Calu3 (cell line): ENCODE measurements at places on chromosomes 2 and 18. TPM values are rescaled to one million over a fixed set of nuclear protein-coding genes. Genes with fewer than 3 reads are reported as not detected.

GRCh38 chr2:20645301-20645701 lies 5.6 kb downstream of the HS1BP3 start:
- H3K27ac ChIP-seq: no peak overlapping the region
- peaks cover 12% of the 10 kb centered on the region for H3K36me3 ChIP-seq
- H3K4me3 ChIP-seq: no peak overlapping the region
- no peaks in the 10 kb centered on the region for H3K27me3 ChIP-seq
- DNase-seq: no peak

DNA sequence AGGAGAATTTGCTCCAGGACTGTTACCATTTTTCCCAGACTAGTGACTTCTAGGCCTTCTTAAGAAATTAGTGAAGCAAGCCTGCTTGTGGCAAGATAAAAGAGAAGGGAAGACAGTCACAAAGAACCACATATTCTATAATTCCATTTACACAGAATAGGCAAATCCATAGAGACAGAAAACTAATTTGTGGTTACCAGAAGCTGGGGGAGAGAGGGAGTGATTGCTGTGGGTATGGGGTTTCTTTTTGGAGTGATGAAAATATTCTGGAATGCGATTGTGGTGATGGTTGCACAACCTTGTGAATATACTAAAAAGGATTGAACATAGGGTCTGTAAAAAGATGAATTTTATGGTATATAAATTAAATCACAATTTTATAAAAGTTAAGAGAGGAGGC lies 37.5 kb upstream of the SIX2 start:
- no peaks in the 10 kb centered on the region for H3K36me3 ChIP-seq
- H3K4me1 ChIP-seq: no peaks in the 10 kb centered on the region
- H3K4me3 ChIP-seq: no peak overlapping the region
- DNase-seq: no peak
- H3K27me3 ChIP-seq: peaks cover 22% of the 10 kb centered on the region

GRCh38 chr2:8923183-8923582 lies 80.3 kb downstream of the MBOAT2 start:
- DNase-seq: no peak
- H3K4me3 ChIP-seq: no peak overlapping the region
- no peaks in the 10 kb centered on the region for H3K36me3 ChIP-seq
- H3K4me1 ChIP-seq: peaks cover 10% of the 10 kb centered on the region
- no peaks in the 10 kb centered on the region for H3K27me3 ChIP-seq

DNA sequence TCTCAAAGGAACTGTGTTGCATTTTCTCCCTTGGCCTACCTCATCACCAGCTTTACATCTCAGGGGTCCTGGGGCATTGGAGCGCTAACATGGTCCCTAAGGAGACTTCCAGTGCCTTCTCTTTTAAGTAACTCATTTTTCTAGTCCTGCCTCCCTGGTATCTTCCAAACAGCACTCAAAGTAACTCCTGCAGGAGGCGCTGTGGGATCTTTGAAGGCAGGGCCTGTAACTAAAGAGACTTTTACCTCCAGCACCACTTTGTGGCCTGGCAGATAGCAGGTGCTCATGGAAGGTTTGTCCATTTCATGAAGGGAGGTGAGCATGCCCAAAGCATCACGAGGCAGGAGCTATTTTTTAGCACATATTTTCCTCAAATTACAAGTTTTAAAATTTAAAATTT lies 411.0 kb upstream of the GYPC start:
- H3K36me3 ChIP-seq: no peaks in the 10 kb centered on the region
- no peak overlapping the region for H3K27ac ChIP-seq
- DNase-seq: no peak

DNA sequence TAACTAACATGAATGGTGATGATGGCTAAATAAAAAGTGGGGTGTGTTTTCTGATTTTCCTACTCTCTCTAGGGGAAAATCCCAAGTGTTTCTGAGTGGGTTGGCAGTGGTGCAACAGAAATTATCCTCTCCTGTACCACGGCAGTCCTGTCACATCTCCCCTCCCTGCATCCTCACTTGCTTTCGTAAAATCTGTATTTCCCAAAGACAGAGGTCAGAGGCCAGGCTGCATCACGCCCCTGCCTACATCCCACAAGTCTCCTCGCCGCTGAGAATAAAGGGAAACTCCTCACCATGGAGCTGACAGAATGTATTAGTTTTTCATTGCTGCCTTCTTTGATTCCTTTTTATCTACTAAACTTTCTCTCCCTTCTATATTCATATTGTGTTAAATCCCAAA lies 13.1 kb downstream of the FBLN7 start:
- H3K4me3 ChIP-seq: no peak overlapping the region
- H3K27ac ChIP-seq: no peak overlapping the region
- no peak for DNase-seq
- no peaks in the 10 kb centered on the region for H3K36me3 ChIP-seq
- H3K27me3 ChIP-seq: peaks cover 22% of the 10 kb centered on the region

DNA sequence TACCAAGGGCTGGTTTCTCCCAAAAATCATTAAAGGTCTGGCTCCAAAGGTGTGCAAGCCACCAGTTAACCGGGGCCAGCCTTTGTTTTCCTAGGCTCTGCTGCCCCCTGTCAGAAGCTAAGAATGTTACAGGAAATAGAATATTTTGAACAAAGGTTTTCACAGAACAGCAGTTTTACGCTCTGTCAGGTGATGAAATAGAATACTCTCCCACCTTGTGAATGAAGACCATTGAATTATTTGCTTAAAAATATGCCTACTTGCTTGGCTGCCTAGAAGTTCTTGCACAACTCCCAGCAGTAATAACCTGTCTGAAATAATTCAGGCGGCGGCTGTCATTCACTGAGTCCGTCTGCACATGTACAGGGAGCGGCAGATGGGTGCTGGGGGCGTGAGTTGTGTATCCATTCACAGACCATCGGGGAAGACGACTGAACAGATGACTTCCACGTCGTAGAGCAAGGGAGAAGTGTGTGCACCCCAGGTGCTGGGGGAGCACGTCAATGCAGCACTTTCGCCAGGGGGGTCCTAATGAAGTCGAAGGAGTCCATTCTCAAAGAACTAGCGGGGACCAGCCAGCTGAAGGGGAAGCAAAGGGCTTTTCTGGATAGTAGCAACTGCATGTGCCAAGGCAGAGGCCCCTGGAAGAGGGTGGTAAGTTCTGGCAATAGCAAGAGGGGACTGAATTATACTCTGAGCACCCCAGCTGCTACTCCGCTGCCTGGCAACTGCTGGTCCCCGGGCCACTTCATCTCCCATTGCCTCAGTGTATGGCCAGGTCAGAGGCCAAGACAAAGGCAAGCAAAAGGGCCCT lies 56.1 kb downstream of the SF3B1 start:
- H3K27ac ChIP-seq: no peak overlapping the region
- peaks cover 18% of the 10 kb centered on the region for H3K4me1 ChIP-seq
- no peaks in the 10 kb centered on the region for H3K27me3 ChIP-seq

Gene GALNT5
- total RNA-seq: 51.7 and 95.4 TPM in 2 replicates

Gene CHRND
- not detected in 2 replicates for total RNA-seq
